ENCODE measurements at places on chromosomes 1 and 21.

- no peak for DNase-seq
- H3K4me1 ChIP-seq, result no peaks in the 10 kb centered on the region
- H3K27me3 ChIP-seq, result peaks cover 7% of the 10 kb centered on the region
- no peaks in the 10 kb centered on the region for H3K36me3 ChIP-seq
- H3K4me3 ChIP-seq, result no peak overlapping the region
These were observed 72.0 kb upstream of the ATF3 start for GRCh38 chr1:212536586-212536985.

DNA sequence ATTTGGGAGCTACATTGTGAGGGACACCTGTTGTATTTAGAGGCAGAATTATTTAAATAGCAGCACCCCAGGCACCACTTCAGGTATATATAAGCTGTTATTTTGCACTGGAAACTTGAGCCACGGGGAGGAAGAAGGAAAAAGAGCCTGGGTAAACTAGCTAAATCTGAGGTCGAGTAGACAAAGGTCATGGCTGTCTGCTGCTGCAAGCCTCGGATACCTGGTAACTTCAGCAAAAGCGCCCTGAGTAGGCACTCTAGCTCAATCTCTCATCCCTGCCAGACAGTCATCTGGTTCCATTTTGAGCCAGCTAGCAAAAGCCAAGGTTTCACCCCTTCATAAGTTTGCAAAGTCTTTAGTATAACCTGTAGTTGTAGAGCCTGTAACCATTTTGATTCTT lies 101.9 kb upstream of the ZNF644 start:
- DNase-seq, result no peak
- peaks cover 4% of the 10 kb centered on the region for H3K27me3 ChIP-seq
- no peaks in the 10 kb centered on the region for H3K36me3 ChIP-seq

- H3K27ac ChIP-seq, result no peak overlapping the region
- H3K27me3 ChIP-seq, result no peaks in the 10 kb centered on the region
- no peaks in the 10 kb centered on the region for H3K36me3 ChIP-seq
- H3K4me1 ChIP-seq, result no peaks in the 10 kb centered on the region
- H3K4me3 ChIP-seq, result no peak overlapping the region
These were observed 121.2 kb downstream of the DUSP10 start for GRCh38 chr1:221620437-221621384.

DNA sequence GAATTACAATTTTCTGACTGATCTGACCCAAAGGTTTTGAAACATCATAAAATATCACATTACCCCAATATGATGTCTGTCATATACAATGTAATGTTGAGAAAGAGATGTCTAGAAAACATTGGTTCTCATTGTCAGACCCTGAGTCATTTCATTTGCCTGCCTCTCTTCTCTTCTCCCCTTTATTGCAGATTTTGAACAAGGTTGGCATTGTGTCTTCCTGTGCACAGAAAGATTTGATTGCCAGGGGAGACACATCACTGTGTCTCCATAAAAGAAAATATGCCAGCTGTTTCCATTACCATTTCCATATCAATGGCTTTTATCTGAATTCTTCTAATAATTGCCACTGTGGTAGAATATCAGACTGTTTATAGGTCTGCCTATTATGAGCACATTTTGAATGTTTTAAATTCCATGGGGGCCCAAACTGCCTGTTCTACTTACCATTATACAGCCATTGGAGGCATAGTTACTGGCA lies 65.6 kb downstream of the IFI44 start:
- H3K4me3 ChIP-seq, result no peak overlapping the region
- no peaks in the 10 kb centered on the region for H3K27me3 ChIP-seq
- H3K27ac ChIP-seq, result no peak overlapping the region
- no peaks in the 10 kb centered on the region for H3K4me1 ChIP-seq

DNA sequence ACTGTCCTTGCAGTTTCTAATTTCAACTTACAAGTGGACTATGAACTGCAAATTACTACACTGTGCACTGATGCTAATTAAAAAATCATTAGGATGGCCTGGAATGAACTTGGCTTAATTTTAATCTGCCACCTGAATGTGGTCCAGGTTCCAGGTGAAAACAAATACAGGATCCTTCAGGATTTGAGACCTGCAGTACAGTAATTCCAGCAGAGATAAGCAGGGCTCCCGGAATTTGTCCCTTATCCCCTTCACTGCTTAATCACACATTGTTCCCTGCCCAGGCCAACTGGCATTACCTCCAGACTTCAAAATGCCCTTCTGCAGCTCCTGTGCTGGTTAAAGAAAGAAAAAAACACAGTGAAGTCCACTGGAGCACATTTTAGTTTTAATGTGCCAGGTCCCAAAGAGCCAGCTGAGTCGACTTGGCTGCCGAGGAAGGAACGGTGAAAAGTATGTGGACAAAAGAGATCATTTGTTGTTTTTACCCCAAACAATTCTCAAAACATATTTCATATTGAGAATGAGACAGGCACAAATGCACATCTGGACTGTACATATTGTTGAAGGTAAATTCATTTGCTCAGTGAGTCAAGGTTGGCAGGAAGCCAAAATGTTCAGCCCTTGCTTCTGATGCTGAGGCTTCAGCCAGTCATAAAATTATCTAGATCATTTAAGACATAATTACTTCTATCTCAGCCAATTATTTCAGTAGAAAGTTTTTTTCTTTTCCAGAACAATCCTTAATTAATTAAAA lies 28.3 kb downstream of the DEGS1 start:
- no peak overlapping the region for H3K27ac ChIP-seq
- no peak for DNase-seq
- H3K36me3 ChIP-seq, result no peaks in the 10 kb centered on the region
- H3K27me3 ChIP-seq, result no peaks in the 10 kb centered on the region
- no peaks in the 10 kb centered on the region for H3K4me1 ChIP-seq
- no peak overlapping the region for H3K4me3 ChIP-seq

GRCh38 chr1:109083923-109084322 lies 6.6 kb upstream of the TMEM167B start:
- H3K27me3 ChIP-seq, result no peaks in the 10 kb centered on the region
- no peak overlapping the region for H3K27ac ChIP-seq
- no peak for DNase-seq
- no peak overlapping the region for H3K4me3 ChIP-seq
- H3K36me3 ChIP-seq, result peaks cover under 1% of the 10 kb centered on the region

- H3K4me1 ChIP-seq, result peaks cover 7% of the 10 kb centered on the region
- H3K36me3 ChIP-seq, result no peaks in the 10 kb centered on the region
- no peak overlapping the region for H3K4me3 ChIP-seq
- no peak for DNase-seq
- H3K27me3 ChIP-seq, result no peaks in the 10 kb centered on the region
- no peak overlapping the region for H3K27ac ChIP-seq
These were observed 583.8 kb downstream of the NPHP4 start for GRCh38 chr1:5408401-5408800.

DNA sequence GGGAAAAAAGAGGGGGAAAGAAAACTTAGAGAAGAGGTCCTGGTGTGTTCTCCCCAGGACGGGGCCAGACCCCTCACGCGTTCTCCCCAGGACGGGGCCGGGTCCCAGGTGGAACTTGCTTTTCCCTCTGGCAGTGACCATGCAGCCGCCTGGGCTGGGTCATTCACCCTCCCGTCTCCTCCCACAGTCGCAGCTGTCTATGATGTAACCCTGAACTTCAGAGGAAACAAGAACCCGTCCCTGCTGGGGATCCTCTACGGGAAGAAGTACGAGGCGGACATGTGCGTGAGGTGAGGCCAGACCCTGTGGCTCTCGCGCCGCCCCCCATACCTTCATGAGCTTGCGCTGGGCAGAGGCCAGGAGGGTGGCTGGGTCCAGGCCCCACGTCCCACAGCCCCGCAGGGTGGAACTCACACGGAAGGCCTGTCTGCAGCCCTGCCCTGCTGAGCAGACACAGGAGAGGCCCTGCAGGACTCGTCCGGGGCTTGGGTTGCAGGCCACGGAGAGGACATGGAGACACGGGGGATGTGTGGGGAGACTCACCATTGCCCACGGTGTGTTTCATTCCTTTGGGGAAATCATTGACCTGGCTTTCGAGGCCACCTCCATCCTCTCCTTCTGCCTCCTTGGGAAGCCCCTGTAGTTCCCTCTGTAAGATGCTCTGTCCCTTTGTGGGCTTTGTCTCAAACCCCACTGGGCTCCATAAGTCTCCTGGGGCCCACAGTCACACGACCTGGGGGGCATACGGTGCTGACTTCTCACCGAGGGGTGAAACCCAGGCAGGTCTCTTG lies 40.7 kb upstream of the TRAPPC10 start:
- H3K27ac ChIP-seq, result no peak overlapping the region
- H3K27me3 ChIP-seq, result no peaks in the 10 kb centered on the region
- no peak overlapping the region for H3K4me3 ChIP-seq
- H3K4me1 ChIP-seq, result peaks cover 6% of the 10 kb centered on the region
- DNase-seq, result no peak

- H3K4me3 ChIP-seq, result no peak overlapping the region
- H3K4me1 ChIP-seq, result no peaks in the 10 kb centered on the region
- no peaks in the 10 kb centered on the region for H3K27me3 ChIP-seq
- H3K36me3 ChIP-seq, result no peaks in the 10 kb centered on the region
- DNase-seq, result no peak
These were observed 162.8 kb downstream of the NEGR1 start for GRCh38 chr1:72119491-72119890.

- H3K27ac ChIP-seq, result no peak overlapping the region
- no peak for DNase-seq
- H3K4me3 ChIP-seq, result no peak overlapping the region
- peaks cover 58% of the 10 kb centered on the region for H3K27me3 ChIP-seq
- no peaks in the 10 kb centered on the region for H3K36me3 ChIP-seq
These were observed 9.8 kb downstream of the PDZK1IP1 start for GRCh38 chr1:47179988-47180563.

GRCh38 chr21:46168659-46169386 lies 13.4 kb upstream of the FTCD start:
- no peak overlapping the region for H3K4me3 ChIP-seq
- H3K27me3 ChIP-seq, result no peaks in the 10 kb centered on the region
- no peaks in the 10 kb centered on the region for H3K4me1 ChIP-seq
- H3K36me3 ChIP-seq, result no peaks in the 10 kb centered on the region

- H3K27me3 ChIP-seq, result no peaks in the 10 kb centered on the region
- no peak for DNase-seq
- H3K4me3 ChIP-seq, result no peak overlapping the region
- H3K4me1 ChIP-seq, result peaks cover 12% of the 10 kb centered on the region
- peaks cover 42% of the 10 kb centered on the region for H3K36me3 ChIP-seq
These were observed 25.9 kb downstream of the IVNS1ABP start for GRCh38 chr1:185291159-185291558.

- no peaks in the 10 kb centered on the region for H3K27me3 ChIP-seq
- peaks cover 10% of the 10 kb centered on the region for H3K36me3 ChIP-seq
- H3K4me1 ChIP-seq, result peaks cover 2% of the 10 kb centered on the region
These were observed 160.2 kb downstream of the COP1 start for GRCh38 chr1:176046926-176047325.

- no peak within 1 kb of the TSS for H3K27ac ChIP-seq
- no peaks in the 10 kb centered on the region for H3K4me1 ChIP-seq
- no peaks in the 10 kb centered on the region for H3K36me3 ChIP-seq
- DNase-seq, result peak; percentile 13
- H3K4me3 ChIP-seq, result no peak within 1 kb of the TSS
These were observed at the start of gene C1orf210 for GRCh38 chr1:43285269-43285990. Gene C1orf210 (minus strand): TSS chr1:43285581. CDS start chr1:43283270, 2,311 bp downstream.

GRCh38 chr1:102821707-102822106 lies 286.6 kb downstream of the COL11A1 start:
- DNase-seq, result no peak
- no peak overlapping the region for H3K27ac ChIP-seq
- H3K36me3 ChIP-seq, result no peaks in the 10 kb centered on the region
- no peaks in the 10 kb centered on the region for H3K27me3 ChIP-seq

GRCh38 chr21:39062196-39062595 lies 121.1 kb downstream of the PSMG1 start:
- no peak overlapping the region for H3K27ac ChIP-seq
- no peak for DNase-seq
- H3K27me3 ChIP-seq, result no peaks in the 10 kb centered on the region
- H3K36me3 ChIP-seq, result no peaks in the 10 kb centered on the region
- H3K4me1 ChIP-seq, result no peaks in the 10 kb centered on the region

GRCh38 chr1:150596095-150596892 lies 16.9 kb upstream of the MCL1 start:
- no peak overlapping the region for H3K27ac ChIP-seq
- DNase-seq, result no peak

DNA sequence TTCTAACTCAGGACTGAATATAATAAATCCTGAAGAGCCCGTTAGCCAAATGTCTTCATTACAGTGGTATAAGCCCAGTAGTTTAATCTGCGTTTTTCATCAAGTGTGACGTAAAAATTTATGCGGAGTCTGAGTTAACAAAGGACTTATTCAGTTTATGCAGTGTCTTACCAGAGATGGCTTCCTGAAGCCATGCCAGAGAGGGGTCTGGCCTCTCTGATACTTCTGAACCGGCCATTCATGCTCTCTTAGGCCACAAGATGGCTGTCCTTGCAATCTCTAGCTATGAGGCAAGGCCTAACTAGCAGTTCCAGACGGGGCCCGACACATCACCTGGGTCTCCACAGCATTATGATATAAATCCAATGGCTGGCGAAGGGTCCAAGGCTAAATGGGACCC lies 101.4 kb downstream of the TEX35 start:
- H3K36me3 ChIP-seq, result no peaks in the 10 kb centered on the region
- H3K27ac ChIP-seq, result no peak overlapping the region
- no peaks in the 10 kb centered on the region for H3K4me1 ChIP-seq
- H3K27me3 ChIP-seq, result no peaks in the 10 kb centered on the region
- H3K4me3 ChIP-seq, result no peak overlapping the region
- no peak for DNase-seq

DNA sequence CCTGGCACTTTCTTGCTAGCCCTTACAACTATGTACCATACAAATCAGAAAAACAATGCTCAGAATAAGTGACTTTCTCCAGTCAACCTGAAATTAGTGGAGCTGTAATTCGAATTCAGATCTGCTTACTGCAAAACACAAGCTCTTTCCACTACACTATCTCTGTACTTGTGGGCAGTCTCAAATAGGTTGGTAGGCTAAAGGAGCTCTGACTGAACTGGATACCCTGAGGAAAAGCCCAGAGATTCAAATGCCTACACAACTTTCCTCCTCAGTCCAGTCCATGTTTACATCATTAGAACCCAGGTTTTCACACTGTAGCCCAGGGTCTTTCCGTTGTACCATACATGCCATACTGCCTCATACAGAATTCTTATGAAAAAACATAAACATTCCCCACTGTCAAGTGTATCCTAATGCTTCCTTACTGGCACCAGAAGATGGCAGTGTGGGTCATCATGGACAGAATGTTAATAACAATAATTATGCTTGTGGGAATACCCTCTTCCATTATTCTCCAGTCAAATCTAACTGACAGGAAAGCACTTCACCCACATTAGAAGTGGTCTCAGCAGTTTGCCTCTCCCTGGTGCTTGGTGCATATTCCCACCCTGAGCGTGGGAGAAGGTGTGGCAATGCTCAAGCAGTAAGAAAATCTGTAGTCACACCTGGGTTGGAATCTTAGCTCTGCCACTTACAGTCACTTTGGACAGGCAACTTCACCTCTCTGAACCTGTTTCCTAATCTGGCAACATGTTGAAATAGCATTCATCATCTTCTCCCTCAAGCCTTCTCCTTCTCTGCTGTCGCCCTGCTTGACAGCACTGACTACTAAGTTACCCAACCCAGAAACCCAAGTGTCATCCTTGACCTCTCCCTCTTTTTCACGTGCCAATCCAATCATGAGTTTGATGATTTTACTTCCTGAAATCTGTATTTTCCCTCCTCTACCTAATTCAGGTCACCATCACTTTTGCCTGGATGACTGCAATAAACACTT lies 14.4 kb upstream of the ZFYVE9 start:
- H3K27ac ChIP-seq, result no peak overlapping the region
- peaks cover 20% of the 10 kb centered on the region for H3K27me3 ChIP-seq
- H3K4me1 ChIP-seq, result peaks cover 17% of the 10 kb centered on the region
- no peak overlapping the region for H3K4me3 ChIP-seq
- no peaks in the 10 kb centered on the region for H3K36me3 ChIP-seq
